CMK (cell line): ENCODE measurements at places on chromosomes 5 and 9.

DNA sequence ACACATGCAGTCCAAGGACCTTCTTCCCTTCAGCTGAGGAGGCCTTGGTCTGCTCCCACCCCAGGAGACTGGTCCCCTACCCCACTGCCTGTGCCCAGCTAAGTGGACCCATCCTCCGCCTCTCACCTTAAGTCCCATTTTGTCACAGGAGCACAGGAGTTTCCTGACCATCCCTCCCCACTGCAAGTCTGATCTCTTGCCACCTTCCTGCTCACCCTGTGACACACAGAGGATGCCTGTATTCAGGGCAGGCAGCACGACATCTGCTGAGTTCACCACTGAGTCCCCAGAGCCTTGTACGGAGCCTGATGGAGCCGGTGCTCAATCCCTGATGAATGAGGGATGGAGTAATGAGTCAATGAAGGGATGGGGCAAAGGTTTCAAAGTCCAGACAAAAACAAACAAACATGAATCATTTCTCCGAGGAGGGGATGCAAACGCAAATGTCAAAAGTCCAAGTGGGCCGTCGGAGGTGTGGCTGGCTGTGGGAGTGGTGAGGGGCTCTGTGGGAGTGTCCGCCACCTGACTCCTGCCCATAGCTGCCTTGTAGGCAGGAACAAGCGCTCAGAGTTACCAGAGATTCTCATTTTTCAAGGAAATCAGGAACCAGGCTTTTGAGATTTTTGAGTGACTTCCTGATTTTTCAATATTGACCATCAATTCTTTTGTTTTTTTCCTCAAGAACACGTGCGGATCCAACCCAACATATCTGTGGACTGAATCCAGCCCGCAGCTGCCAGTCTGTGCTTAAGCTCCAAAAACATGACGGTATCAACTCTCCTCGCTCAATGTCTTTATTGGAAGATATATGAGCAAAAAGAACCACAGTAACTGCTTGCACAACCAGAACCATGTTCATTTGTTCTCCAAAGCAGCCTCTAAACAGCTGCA is 4.4 kb downstream of the RAPGEF1 start:
- DNase-seq = no peak

DNA sequence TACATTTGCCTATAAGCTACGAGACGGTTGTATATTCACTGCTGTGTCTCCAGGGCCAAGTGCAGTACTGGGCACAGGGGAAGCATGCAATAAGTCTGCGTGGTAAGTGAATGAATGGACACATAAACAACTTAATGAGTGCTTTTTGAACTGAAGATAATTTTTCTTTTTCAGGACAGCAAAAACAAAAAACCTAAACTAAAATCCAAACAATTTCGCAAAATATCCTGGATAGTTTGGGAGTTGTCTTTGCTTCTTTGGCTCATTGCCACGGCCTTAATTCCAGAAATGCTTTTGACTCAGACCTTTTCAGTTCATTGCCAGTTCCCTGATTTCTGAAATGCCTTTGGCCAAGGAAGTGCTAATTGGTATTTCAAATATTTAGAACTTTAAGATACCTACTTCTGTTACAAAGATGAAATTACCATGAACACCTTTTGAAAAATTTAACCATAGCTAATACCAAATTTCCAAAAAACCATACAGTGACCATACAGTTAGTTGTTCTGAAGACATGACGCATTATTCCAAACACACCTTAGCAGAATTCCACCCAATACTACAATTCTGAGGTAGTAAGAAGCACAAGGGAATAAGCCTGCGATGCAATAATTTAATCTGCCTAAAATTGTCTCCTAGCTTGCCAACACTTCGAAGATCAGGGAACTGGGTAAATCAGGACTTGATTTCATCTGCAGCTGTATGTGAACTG is 42.8 kb downstream of the TEK start:
- no peak for DNase-seq

- DNase-seq = no peak
These were observed 8.9 kb downstream of the PLPPR1 start for GRCh38 chr9:101037430-101037829.

GRCh38 chr5:140602147-140602546 is 30.8 kb downstream of the CD14 start:
- no peak for DNase-seq

GRCh38 chr5:151572657-151573368 is 18.3 kb downstream of the FAT2 start:
- no peak for DNase-seq

- no peak for DNase-seq
These were observed 95.6 kb downstream of the ARSB start for GRCh38 chr5:78889369-78890140.

DNA sequence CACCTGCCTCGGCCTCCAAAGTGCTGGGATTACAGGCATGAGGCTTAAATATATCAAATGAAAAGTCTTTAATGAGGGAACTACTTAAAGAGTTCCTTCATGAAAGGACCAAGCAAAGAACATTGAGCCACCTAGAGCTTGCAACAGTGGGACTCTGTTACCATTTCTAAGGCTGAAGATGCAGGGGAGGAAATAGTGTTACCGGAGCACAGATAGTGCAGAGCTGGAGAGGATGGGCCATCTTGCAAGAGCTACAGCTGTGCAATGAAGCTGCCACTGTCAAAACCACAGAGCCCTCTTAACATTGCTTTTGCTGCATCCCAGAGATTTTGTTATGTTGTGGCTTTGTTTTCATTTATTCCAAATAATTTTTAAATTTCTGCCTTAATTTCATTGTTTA is 77.1 kb upstream of the NAA35 start:
- DNase-seq = no peak

- DNase-seq = no peak
These were observed 42.0 kb downstream of the STX17 start for GRCh38 chr9:99948482-99948881.

DNA sequence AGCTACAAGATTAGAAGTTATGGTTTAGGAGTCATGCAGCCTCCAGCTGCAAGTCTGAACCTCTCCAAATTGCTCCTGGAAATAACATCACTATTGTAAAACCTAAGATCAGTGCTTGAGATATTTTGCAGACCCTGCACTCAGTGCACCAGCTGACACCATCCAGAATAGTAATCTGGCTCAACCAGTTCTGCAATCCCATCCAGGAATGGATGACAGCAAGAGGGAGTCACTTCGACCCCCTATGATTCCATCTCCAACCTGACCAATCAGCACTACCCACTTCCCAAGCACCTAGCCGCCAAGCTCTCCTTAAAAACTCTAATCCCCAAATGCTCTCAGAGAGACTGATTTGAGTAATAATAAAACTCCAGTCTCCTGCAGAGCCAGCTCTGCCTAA is 37.9 kb upstream of the NR4A3 start:
- DNase-seq = no peak

- DNase-seq = no peak
These were observed 30.0 kb downstream of the SNX30 start for GRCh38 chr9:112780450-112781036.

GRCh38 chr9:111232997-111233790 is 96.8 kb downstream of the OR2K2 start:
- no peak for DNase-seq

GRCh38 chr9:79551586-79551985 is 20.2 kb upstream of the TLE4 start:
- DNase-seq = no peak

DNA sequence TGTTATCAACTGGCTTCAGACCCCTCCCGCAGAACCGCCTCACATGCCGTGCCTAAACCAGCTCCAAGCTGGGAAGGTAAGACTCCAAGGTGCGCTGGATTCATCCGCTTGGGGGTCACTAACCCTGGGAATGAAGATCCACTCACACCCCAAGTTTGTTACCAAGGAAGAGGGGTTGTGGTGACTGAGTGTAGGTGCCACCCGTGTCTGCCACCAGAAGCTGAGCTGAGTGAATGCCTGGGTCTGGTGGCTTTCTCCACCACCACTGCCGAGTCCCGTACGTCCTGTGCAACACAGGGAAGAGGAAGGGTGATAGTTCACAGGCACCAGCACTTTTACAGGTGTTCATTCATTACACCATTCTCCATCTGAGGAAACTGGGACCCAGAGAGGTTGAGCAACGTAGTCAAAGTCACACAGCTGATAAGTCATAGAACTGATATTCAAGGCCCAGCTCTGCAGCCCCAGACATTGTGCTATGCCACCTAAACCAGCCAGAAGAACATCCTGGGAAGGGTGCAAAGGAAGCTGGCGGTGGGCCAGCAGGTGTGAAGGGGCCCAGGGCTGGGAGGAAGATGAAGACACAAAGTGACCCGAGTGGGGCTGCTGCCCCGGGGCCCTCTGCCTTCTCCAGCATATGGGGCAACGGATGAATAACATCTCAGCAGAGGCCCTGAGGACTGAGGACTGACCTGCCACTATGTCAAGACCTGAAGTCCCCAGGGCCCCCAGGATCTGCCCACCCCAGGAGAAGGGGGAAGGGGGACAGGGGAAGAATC is 70.9 kb upstream of the PPP1R26 start:
- no peak for DNase-seq

DNA sequence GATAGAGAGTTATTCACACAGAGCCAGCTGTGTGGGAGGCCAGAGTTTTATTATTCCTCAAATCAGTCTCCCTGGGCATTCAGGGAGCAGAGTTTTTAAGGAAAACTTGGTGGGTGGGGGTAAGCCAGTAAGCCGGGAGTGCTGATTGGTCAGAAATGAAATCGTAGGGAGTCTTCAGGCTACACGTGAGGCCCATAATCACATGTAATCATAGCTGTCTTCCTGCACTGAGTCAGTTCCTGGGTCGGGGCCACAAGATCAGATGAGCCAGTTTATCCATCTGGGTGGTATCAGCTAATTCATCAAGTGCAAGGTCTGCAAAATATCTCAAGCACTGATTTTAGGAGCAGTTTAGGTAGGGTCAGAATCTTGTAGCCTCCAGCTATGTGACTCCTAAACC is 10.8 kb upstream of the TTC39B start:
- DNase-seq = no peak
